Activated CD4-positive, alpha-beta T cell treated with anti-CD3 and anti-CD28 coated beads, Interleukin-2, Interleukin-6, amounts not matched to agents 100 ng/mL and 50 ng/mL, durations not matched to agents 16 hours and 8 hours (primary cell): ENCODE measurements at places on chromosomes 3 and 15.

- no peak for DNase-seq
Measured at GRCh38 chr3:159859424-159859823, 129.2 kb upstream of the IL12A start.

DNA sequence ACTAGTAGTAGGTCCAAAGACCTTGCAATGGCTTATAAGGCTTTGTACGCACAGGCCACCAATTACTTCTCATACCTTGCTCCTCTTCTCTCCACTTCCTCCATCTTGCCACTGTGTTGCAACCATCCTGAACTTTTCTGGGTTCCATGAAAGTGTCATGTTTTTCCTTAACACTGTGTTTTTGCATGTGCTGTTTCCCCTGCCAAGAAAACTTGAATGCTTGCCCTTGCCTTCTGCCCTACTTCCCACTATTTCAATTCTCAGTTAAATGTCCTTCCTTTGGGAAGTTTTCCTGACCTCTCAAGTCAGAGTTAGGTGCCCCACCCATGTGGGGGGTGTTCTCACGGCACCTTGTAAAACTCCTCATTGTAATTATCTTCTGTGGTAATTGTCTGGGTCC, 182.8 kb downstream of the THRB start:
- DNase-seq: no peak

DNA sequence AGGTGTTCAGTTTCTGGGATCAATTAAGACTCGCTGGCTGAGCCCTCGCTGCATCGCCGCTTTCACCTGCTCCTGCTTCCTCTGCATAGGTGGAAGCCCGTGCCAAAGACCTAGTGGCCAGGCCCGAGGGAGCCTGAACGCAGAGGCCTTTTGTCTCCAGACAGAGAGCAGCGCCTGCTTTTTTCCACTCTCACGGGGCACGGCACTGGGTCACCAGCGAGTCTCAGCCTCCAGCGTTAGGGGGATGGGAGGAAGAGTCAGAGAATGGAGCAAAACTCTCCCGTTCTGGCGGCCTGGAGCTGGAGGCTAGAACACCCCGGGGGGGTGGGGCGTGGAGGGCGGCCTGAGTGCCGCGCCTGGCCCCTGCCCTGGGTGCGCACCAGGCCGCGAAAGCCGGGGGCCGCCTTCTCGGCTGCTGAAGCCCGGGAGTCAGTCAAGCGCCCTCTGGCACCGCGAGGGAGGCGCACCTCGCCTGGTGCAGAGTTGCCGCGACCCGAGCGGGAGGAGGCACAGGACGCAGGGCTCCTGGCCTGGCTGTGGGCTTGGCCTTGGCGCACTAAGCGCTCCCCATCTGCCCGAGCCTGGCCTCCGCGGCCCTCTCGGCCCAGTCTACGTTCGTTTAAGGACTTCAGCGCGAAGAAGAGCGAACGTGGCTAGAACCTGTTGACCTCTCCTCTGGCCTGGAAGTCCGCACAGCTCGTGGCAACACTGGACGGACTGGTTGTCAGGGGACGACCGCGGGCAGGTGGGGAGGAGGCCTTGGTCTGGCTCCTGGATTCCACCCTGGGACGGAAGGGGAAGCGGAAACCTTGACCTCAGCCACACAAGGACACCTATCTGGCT, 21.5 kb downstream of the NR2F2 start:
- no peak for DNase-seq

DNA sequence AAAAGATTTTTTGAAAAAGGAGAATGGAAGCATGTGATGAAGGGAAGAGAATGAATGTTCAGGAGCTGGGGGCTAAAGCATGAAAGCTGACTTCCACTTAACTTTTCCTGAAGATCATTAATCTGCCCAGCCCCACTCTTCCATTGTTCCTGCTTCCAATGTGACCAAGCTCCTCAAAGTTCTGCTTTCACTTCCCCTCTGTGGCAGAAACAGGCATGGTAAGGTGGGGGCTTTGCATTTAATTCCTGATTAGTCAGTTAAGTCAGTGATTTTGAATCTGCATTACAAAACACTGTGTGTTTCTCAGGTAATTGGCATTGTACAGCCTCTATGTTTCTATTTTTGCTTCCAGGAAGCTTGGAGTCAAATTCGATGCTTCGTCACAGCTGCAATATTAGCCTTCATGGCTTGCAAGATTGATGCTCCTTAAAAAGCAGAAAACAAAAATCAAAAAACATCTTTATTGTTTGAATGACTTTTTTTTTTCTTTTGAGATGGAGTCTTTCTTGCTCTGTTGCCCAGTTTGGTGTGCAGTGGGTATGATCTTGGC, 7.3 kb upstream of the TM6SF1 start:
- no peak for DNase-seq

- no peak for DNase-seq
Measured at GRCh38 chr15:74873756-74874424, 725 bp upstream of the SCAMP2 start.

GRCh38 chr15:84647726-84648125, 6.4 kb downstream of the WDR73 start:
- DNase-seq: no peak

DNA sequence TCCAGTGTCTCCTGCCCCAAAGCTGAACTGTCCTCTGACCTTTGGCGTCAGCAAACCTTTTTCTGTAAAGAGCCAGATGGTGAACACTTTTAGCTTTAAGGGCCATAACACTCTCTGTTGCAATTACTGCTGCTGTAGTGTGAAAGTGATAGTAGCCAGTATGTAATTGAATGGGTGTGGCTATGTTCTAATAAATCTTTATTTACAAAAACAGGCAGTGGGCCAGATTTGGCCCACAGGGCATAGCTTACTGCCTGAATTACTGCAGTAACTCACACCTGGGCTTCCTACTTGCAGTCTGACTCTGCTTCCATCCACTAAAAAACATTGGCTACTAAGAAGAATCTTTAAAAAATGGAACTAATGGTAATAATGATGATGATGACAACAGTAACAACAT, 68.0 kb upstream of the SLC6A11 start:
- DNase-seq: no peak

DNA sequence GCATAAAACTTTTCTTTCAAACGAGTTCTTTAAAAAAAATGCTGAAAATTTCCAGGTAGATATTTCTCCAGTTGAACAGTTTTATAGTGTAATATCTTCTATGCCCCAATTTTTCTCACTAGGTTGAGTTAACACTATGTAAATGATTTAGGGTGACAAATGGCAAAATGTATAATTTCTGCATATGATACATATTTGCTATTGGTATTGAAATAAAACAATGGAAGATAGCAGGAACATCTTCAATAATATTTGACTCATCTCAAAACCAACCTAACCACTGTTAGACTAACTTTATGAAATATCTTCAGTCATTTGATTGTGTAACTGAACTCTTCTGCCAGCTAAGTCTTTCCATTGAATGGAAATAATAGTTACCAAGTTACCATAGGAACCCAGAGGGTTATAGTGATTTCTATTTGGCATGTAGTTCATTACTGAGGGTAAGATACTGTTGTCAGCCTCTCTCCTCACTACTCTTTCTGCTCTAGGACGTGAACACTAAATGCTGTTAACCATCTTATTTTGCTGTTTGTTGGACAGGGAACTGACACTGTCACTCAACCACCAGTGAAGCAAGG, 824.7 kb upstream of the NECTIN3 start:
- peak; percentile 13 for DNase-seq

GRCh38 chr15:41546851-41547786, 3.1 kb upstream of the RPAP1 start:
- no peak for DNase-seq

DNA sequence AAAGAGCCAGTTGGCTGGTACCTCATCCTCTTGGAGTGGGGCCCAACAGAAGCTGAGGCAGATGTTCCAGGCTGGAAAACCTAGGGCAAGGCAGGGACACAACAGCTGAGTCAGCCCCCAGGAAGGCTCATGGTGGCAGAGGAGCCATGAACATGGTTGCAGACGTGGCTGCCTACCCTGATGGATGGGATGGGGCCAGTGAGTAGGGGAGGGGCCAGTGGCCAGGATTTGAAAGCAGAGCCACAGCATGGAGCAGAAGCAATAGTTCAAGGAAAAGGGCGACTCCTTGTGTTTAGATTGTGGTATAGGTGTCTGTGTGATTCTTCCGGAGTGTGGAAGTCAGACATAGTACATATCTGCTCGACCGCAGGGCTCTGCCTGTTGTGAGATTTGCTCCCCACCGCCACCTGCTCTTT, 24.2 kb downstream of the PXYLP1 start:
- DNase-seq: peak; percentile 55

GRCh38 chr3:95707268-95707667, 1107.1 kb upstream of the EPHA6 start:
- DNase-seq: no peak

GRCh38 chr15:70902107-70902506, 9.5 kb downstream of the LRRC49 start:
- DNase-seq: no peak

- no peak for DNase-seq
Measured at GRCh38 chr3:58557491-58557890, 19.7 kb downstream of the FAM107A start.

DNA sequence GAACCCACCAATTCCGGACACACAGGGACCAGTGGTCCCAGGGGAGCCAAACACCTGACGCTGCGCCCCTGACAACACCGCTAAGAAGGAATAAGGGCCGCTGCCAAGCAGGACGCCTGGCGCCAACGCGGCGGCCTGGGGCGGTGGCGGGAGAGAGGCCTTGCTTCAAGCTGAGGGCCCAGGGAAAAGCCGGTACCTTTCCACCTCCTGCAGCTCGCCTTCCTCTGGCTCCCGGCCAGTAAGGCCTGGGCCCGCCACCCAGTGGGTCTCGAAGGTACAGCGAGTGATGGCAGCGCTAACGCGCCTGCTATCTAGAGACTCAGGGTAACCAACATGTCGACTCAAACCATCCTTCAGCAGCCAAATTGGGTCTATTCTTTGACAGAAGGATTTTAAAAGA, 1074.1 kb downstream of the SI start:
- DNase-seq: no peak

DNA sequence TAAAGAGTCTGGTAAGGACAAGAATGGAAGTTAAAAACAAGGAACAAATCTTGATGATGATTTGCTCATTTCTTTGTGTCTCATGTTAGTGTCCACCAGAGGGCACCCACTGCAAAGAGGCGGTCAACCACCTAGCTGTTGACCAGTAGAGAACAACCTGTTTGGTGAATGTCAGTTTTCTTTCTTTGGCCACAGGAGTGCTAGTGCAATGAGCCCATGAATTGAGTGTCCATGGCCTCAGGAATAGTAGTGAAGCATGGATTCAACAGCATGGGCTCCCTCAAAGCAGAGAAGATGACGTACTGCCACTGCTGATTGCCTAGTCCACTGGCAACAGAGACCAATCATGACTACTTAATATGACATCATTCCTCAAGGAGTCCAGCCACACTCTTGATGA, 10.7 kb upstream of the CNTN6 start:
- peak; percentile 1 for DNase-seq

DNA sequence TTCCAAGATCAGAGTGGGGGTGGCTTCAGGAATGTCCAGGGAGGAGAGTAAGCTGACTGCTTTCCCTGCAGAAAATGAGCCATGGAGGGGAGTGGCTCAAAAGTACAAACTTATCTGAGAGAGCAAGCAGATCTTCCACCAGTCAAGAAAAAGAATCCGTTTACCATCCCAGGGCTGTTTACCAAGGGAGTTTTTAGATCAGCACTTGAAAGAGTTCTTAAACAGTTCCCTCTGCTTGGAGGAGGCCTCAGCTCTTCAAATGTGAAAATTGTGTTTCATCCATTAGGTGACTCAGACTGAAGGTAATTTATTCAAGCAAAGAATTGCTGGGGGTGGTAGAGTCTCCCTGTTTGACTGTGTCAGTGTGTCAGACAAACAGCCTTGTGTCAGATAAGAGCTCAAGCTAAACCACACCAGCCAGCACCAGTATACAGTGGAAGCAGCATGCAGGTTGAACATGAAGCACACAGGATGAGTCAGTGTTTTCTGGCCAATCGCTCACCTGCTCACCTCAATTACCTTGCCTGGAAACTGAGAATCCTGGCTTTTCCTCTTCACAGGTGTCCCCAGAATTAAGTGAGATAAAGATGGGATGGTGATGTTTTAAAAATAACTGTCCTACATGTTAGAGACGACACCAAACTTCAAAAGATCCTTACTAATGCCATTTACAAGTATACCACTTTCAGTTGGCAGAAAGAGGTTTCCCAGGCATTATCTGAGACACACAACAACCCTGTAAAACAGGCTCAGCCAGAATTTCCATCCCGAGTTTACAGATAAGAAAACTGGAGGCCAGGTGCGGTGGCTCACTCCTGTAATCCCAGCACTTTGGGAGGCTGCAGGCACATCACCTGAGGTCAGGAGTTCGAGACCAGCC, 21.7 kb downstream of the SH3BP5 start:
- DNase-seq: peak; percentile 93

DNA sequence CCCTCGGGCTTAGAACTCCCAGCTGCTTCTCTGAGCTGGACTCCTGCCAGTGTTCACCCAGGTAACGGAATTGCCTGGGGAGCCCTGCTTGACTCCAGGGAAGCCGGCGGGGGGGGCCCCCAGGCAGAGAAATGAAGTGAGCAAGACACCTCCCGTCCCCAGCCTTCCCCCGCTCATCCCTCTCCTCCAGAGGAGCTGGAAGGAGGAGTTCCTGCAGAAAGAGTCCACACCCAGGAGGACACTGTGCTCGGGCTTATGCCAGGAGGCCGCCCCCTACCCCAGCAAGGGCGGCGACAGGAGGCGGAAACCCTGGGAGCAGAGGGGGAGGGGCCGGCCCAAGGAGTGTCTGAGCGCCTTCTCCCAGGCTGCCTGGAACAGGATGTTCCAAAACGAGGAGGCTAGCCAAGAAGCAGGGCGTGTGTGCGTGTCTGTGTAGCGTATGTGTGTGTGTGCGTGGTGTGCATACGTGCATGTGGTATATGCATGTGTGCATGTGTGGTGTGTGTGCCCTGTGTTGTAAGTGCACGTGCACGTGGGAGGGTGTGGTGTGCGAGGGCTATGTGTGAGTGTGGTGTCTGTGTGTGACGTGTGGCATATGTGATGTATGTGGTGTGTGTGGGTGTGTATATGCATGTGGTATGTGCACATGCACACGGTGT, 511.3 kb downstream of the SHQ1 start:
- DNase-seq: no peak

DNA sequence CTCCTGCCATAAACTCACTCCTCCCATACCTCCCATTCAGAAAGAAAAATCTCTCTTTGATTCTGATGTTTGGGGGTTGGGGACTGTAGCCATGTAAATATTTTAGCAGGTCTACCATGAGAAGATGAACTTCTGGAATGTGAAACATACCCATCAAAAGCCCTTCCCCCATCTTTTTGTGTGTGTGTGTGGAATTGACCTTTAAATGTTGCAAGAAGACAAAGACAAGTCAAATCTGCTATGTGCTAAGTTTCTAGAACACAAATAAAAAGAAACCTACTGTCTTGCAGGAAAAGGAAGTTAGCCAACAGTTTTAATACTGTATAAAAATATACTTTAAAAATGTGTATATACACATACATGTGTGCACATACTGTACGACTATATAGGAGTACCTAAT, 29.7 kb upstream of the USP50 start:
- DNase-seq: no peak

GRCh38 chr3:165464736-165465135, 268.6 kb upstream of the SLITRK3 start:
- DNase-seq: no peak

DNA sequence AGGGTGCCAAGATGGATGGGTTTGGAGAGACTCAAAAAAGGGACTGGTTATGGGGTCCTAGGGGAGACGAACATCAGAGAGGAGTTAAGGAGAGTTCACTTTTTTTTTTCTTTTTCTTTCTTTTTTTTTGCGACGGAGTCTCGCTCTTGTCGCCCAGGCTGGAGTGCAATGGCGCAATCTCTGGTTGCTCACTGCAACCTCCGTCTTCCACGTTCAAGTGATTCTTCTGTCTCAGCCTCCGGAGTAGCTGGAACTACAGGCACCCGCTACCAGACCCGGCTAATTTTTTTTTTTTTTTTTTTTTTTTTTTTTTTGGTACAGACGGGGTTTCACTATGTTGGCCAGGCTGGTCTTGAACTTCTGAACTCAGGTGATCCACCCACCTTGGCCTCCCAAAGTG, 1.2 kb downstream of the SPINT1 start:
- no peak for DNase-seq
